ENCODE measurements at places on chromosomes 11 and 22.

DNA sequence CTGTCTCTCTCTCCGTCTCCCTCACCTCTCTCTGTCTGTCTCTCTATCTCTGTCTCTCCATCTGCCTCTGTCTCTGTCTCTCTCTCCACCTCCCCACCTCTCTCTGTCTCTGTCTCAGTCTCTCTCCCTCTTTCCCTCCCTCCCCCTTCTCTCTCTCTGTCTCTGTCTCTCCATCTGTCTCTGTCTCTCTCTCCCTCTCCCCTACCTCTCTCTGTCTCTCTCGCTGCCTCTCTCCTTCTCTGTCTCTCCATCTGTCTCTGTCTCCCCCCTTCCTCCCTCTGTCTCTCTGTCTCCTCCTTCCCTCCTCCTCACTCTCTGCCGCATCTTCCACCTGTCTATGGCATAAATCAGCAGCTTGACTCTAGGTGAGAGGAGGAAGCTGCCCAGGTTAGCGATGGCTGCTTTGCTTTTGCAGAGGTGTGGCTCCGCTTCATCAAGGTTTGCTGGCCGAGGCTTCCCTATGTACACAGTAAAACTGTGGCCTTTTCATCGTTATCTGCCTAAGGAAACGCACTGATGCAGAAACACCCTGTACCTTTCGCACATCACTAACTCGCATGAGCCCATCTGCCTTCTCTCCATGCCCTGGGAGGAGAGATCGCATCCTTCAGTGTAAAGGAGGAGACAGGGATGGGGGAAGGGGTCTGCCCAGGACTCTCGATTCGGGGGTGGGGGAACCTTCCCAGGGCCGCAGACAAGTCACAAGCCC, 44.5 kb downstream of the ANO1 start:
- DNase-seq: no peak

DNA sequence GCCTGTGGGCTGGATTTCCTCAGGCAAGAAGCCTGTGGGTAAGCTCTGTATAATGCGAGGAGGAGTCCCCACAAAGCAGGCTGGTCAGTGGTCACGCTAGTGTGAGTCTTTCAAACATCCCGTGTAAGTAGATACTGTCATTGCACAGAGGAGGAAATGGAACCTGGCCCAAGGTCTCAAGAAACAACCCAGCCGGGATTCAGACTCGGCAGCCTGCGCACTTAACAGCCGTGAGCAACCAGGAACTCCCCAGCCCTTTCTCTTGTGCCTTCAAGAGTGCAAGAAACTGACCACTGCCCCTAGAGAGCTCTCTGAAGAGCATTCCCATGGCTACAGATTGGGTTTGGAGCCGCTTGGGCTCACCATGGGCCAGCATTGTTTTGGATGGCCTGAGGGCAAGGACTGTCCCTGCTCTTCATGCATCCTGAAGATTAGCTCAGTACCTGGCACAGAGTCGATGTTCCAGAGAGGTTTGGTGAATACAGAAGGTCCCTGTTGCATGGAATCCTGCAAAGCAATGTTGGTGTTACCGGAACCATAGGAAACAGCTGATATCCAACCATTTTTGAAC, 6.0 kb downstream of the MPST start:
- DNase-seq: no peak

DNA sequence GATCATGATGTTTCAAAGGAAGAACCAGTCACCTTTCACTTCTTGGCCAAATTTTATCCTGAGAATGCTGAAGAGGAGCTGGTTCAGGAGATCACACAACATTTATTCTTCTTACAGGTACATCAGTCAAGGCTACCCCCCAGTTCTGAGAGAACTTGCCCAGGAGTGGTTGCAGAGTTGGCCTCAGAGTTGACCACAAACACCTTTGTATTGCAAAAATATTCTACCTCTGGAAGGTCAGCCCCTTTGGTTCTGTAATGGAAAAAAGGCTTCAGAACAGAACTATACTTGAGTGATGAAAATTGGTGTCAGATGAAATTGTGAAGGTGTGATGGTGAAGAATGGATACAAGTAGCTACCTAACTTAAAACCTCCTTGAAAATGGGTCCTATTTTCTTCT, 35.7 kb downstream of the NF2 start:
- no peak for DNase-seq

DNA sequence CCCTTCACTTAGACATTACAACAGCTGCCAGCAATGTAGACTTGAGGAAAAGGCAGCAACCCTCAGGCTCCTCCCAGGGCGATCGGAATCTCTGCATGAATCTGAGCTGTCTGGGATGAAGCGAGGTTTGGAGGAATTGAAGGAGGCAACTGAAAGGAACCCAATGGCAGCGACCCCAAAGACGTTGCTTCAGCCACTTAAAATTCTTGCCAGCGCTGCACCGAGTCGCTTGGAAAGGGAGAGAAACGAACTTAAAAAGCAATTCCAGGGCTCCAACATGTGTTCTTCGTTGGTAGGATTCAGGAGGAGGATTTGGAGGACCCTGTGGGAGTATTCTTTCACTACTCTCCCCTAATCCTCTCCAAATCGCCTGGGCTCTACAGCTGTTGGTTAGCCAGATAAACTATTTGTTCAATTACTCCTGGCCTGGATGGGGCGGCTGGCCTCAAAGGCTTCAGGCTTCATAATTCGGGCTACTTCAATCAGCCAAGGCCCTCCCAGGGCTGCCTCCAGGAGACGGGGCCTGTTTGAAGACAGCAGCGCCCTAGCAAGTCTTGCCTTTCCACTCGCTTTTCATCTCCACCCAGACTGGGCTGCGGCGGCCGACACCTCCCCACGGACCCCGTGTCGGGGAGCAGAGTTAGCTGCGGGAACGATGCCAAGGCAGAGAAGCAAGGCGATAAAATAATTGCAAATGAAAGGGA, 72.4 kb upstream of the TMEM45B start:
- DNase-seq: no peak

DNA sequence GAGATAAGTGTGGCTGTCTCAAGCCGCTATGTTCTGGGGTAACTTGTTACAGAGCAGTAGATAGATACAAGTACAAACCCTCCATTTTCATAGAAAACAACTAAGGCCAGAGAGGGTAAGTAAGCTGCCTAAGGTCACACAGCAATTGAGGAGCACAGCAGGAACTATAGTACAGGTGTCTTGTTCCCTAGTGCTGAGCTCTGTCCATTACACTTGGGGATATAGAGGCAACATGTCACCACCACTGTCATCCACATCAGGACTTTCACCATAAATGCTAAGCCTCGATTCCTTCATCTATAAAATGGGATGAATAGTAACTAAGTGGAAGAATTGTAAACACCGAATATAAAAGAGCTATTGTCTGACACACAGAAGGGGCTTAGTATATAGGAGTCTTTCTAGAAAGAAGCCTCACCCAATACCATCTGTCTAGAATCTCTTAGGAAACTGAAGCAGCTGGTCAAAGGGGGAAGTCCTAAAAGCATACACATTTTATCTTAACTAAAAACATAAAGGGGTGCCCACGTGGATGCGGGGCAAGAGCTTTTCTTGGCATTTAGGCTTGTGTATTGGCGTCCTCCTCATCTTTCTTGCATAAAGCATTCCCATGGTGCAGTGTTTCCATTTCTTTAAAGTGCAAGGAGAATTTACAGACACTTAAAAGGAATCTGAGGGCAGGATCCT, 93.8 kb upstream of the ALX4 start:
- no peak for DNase-seq

Measured in stimulated activated CD8-positive, alpha-beta memory T cell treated with anti-CD3 and anti-CD28 coated beads, Interleukin-2, amount 100 ng/mL, for 1 hour (primary cell).